ENCODE measurements at places on chromosomes 16 and 17.

DNA sequence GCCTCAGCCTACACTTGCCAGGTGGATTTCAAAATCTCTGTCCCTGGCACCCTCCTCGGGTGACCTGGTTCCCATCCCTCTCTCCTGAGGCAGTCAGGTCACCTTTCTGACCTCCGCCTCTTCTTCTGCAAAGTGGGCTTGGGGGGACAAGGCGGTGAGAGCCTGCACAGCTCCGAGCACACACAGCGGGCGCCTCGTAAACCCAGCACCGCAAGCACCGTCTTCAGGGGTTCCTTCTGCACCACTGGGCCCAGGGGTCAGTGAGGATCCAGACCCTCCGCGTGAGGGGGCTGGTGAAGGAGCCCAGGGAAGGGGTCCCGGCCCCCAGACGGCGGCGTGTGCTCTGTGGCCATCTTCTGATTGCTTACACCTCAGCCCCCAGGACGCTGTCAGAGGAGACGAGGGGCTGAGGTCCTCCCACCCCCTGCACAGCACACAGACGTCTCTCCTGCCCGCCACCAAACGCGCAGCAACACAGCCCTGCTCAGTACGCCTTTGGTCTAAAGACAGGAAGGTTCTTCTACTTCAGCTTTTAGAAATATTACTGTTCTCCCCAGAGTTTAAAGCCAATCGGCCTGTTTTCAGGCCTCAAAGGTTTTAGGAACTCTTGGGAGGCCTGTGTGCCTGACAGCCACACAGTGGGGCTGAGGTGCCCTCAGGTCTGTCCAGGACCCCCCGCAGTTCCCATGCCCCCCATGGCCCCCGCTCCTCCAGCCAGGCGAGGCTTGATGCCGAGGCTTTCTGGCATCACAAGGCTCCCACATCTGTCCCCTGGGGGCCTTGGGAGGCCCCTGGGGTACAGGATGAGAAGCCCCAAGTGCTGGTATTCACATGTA is 2.7 kb downstream of the CBFA2T3 start:
- DNase-seq = no peak

GRCh38 chr17:72382971-72383722 is 262.3 kb downstream of the SOX9 start:
- no peak for DNase-seq

GRCh38 chr17:57419940-57420550 is 163.7 kb downstream of the MSI2 start:
- no peak for DNase-seq

DNA sequence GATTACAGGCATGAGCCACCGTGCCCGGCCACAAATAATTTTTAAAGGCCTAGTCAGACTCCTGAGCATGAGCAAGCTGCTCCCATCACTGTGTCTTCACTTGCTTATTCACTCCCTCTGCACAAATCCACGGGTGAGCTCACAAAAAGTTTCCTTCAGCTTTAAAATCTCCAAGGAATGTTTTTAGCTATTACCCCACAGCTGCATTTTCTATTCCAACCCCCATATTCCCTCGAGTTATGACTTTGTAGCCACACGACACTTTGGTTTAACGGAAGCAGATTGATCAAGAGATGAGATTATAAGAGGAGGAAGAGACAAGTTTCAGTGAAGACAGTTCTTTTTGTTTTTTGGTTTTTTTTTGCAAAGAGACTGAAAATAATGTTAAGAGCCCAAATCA is 49.1 kb upstream of the SLC25A19 start:
- no peak for DNase-seq

- no peak for DNase-seq
These were observed 231.0 kb upstream of the EEF2KMT start for GRCh38 chr16:5328546-5328945.

DNA sequence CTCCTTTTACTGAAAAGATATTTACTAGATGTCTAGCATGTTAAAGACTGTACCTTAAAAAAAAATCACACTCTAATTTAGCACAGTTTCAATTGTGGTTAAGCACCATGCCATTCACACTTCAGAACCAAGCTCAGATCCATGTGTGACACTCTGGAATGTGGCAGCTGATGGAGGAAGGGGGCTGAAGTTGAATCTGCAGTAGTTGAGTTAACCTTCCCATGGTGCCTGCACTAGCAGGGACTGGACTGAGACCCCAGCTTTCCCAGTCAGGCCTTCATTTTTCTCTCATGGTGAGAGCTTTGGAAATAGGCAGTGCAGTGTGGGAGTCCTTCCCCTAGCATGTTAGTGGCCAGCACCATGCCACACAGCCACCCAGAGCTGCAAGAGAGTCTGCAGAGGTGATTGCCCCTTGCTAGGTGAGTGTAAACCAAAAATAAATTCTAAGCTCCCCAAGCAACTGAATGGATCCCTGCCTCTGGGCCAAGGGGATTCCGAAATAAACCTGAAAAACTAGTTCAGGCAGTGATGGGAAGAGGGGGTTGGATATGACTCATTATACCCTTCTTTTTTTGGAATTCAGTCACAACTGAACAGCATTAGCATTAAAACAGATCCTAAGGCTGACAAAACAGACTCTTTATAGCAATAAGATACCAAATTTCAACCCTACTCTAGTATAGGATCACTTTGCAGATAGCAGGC is 208.5 kb downstream of the WWOX start:
- DNase-seq = no peak

- peak; percentile 31 for DNase-seq
These were observed 53.4 kb downstream of the ARSG start for GRCh38 chr17:68344701-68345136.

DNA sequence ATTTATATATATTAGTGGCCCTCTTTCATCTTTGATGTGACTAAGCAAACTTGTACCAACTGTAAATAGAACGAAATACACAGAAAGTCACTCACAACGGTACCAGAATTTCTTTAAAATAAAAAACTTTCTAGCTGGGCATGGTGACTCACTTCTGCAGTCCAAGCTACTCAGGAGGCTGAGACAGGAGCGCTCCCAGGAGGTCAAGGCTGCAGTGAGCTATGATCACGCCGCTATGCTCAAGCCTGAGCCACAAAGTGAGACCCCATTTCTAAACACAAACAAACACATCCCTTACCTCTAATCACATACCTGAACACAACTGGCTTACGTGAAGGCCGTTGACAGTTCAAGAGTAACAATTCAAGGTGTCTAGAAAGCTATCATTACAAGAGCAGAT is 29.7 kb downstream of the STAT5B start:
- DNase-seq = no peak

GRCh38 chr17:20071824-20072691 is 62.9 kb downstream of the SPECC1 start:
- no peak for DNase-seq

DNA sequence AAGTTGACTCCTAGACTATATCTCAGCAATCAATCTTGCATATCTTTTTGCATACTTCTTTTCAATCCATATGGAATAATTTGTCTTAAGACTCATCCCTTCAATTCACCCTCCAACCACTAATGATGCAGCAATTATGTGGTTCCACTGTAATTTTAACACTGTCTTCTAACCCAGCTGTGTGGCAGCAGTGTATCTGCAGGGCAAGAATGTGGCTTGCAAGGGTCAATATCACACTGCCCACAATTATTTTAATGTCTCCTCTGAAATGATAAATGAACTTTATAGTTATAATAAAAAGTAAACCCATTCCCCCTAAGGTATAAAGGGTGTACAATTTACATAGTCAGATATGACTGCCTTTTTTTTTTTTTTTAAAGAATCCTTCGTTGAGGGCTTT is 48.6 kb downstream of the FTO start:
- no peak for DNase-seq

- DNase-seq = peak; percentile 4
These were observed 444.0 kb downstream of the XYLT1 start for GRCh38 chr16:17026600-17027242.

DNA sequence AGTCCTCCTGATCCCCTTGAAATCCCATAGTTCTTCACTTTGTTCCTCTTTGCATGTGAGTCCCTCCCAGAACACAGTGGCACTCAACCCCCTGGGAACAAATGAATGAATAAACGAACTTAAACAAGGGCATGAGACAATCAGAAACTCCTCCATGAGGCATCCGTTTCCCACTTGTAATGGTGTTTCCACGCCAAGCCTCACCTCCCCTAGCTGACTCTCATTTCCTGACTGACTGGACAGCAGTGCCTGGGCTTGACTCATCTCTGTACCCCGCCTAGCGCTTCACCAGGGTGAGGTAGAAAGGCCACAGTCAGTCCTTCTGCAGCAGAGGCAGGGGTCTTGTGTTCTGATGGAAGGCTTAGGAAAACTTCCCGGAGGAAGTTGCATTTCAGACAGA is 14.2 kb downstream of the KIF1C start:
- DNase-seq = no peak

DNA sequence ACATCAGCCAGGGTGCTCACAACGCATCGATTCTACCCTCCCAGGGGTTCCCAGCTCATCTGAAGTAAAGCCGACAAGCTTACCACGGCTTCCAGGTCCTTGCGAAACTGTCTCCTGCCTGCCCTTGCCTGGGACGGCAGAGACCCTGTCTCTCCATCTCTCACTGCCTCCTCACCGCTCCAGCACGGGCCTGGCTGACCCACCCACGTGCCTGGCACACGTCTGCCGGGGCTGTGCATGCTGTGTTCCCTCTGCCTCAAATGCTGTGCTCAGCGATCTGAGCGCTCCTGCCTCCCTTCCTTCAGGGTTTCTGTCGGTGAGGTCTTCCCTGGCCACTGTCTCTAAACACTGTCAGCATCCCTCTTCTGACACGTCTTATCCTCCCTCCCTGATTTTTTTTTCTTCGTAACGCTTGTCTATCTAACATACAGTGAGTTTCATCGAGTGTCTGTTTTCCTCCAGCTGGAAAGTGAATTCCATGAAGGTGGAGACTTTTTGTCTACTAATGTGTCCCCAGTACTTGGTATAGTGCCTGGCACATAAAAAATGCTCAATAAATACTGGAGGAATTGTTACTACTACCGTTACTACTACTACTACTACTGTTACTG is 208.4 kb downstream of the IRF8 start:
- DNase-seq = no peak

DNA sequence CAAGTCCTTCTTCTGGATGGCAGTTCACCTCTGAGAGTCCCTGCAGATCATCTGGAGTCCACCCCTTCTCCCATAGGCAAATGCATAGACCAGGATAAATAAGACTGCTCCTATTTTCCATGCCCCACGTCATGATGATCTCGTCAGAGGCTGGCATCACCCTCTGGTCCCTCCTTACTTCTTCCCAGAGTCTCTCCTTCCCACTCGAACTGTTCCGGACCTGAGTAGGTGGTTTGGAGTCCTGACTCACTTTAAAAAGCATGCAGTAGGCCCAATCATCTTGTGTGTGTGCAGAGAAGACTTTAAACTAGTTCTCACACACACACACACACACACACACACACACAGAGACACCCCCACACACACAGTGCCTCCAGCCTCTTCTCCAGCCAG is 72.0 kb downstream of the SOX9 start:
- no peak for DNase-seq

- no peak for DNase-seq
These were observed 7.5 kb downstream of the DNASE1L2 start for GRCh38 chr16:2243781-2244180.

DNA sequence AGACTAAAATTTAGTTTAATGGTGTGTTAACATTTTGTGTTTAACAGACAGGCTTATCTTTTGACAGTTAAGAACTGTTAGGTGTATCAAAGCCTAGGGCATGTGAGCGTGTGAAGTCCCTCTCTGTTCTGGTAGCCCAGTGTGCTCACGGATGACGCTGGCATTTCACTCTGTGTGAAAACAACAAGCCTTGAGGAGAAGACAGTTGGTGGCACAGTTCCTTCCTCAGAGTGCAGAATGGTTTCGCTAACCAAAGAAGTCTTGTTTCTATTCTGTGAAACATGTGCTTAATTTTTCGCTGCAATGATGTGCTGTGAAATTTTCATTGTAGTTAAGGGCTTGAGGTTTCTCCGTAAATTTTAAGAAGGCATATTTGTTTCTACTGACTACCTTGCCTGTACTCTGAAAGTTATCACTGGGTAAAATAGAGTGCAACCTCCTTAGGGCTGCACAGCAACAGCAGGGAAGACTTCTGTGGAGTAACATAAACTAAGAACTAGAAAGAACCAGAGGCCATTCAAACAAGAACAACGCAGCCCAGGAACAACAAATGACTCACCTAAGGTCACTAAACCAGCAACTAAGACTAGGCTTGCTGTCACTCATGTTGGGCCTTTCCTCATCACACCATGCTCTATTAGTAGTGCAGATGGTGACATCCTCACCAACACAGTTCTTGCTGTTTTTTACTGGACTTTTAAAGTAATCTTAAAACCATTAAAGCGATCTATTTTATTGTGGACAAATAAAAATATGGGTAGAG is 33.4 kb downstream of the BRD7 start:
- DNase-seq = peak; percentile 32

- DNase-seq = peak; percentile 42
These were observed 51.2 kb upstream of the CDH5 start for GRCh38 chr16:66315210-66315825.

DNA sequence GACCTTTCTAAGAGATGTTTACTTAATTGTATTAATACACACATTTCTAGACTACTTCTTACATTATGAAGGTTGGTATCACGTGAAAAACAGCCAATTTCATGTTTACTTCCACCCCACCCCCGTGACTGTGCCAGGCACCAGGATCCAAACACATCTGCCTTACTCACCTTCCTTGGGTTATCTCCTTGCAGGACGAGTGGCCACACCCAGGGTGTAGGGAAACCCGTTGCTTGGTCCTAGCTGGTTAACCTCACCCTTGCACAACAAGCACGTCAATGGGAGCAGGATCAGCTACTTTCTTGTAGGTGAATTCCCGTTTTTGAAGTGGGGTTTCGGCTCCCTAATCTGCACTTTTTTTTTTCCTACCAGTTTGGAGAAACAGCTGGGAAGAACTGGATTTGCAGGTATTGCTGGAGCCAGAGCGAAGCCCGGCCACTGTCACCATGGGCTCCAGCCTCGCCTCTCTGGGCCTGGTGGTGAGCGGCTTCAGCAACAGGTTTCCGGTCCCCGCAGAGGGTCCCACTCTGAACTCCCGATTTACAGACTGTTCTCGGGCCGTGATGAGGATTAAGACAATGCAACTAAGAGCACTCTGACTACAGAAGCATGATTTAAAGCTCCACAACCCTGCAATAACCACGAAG is 2.1 kb upstream of the UBB start:
- no peak for DNase-seq

GRCh38 chr17:81434072-81434471 is 38.8 kb downstream of the BAHCC1 start:
- DNase-seq = no peak

GRCh38 chr17:7634384-7634783 is 4.4 kb downstream of the SHBG start:
- no peak for DNase-seq

DNA sequence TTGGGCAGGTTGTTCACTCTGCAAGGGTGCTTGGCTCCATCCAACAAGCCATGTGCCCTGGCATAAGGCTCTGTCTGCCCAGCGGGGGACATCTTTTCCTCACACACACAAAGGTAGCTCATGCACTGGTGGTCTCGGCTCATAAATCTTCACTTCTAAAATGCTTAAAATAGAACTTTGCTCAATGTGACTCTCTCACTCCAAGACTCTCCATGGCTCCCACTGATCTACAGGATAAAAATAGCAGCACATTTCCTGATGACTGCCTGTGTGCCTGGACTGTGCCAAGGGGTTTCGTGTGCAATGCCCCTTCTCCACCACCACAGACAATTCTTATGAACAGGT is 15.1 kb upstream of the CIBAR2 start:
- DNase-seq = no peak

GRCh38 chr16:74477226-74477625 is 55.9 kb upstream of the CLEC18B start:
- DNase-seq = no peak

GRCh38 chr16:5381481-5381880 is 283.9 kb upstream of the EEF2KMT start:
- no peak for DNase-seq
